Hindlimb muscle (tissue), 1 donor: ENCODE measurements at places on chromosomes 4 and X.

DNA sequence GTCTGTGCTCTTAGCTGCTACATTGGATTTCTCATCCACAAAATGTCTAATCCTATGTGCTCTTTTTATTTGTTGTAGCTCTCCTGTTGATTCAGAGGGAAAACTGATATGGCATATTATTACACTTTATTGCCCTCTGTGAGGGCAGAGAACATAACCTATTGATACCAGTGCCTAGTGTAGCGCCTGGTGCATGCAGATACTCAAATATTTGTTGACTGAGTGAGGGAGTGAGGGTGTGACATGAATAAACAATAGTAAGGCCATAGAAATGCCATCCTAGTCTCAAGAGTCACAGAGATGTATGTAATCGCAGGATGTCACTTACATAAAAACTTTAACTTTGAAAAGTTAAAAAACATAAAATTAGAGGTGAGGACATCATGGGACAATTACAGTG, 159.1 kb downstream of the SHROOM3 start:
- DNase-seq: no peak

GRCh38 chrX:41621222-41621723, 67.5 kb upstream of the GPR34 start:
- DNase-seq: no peak

- DNase-seq: no peak
Measured at GRCh38 chrX:33285550-33285949, 74.2 kb upstream of the DMD start.

GRCh38 chr4:163565226-163566135, 71.0 kb downstream of the TMA16 start:
- no peak for DNase-seq

GRCh38 chr4:111269439-111269838, 646.6 kb upstream of the PITX2 start:
- no peak for DNase-seq

GRCh38 chr4:176539091-176539784, 219.5 kb downstream of the SPCS3 start:
- no peak for DNase-seq

- DNase-seq: no peak
Measured at GRCh38 chrX:133171962-133172708, 46.0 kb downstream of the TFDP3 start.

DNA sequence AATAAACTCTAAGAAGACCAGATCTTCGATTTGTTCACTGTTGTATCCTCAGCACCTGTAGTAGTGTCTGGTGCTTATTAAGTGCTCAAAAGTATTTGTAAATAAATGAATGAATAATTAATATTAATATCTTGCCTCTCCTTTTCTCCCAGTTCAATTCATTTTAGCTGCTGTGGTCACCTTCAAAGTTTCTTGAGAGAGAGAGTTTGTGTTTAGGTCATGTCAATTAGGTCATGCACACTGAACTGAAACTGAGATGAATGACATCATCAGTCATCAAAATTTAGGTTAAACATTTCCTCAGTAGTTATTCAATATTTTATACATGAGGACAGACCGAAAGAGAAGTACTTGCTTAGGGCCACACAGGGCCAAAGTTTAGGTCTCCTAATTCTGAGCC, 73.5 kb downstream of the ANXA3 start:
- no peak for DNase-seq

DNA sequence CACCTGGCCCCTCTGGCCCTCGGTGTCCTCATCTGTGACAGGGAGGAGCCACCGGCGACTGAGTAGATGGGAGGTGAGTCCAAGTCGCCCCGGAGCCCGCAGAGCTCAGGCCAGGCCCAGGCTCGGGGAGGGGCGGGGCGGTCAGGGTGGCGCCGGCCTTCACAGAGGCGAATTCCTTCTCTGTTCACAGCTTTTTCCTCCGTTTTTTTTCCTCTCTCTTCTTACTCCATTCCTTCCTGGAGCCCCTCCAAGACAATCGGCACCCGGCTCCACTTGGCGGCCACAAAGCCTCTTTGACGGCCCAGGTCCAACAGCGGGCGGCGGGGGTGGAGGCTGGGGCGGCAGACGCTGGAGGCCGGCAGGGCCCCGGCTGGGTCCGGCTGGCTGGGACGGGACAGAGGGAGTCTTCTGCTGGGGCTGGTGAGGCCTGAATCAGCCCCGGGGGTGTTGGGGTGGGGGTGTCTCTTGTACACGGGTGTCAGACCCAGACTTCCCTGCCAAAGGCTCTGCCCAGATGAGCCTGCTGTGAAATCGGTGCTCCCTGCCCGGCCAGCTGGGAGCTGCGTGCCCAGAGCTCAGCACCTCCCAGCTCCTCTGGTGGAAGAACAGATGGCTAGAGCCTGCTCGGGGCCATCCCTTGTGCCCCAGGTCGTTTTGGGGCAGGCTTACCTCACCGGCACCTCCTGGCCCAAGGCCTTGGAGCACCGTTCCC, 22.6 kb downstream of the FGFRL1 start:
- DNase-seq: peak; percentile 76

GRCh38 chr4:108644237-108644636, 6.2 kb upstream of the OSTC start:
- DNase-seq: no peak

GRCh38 chr4:23889814-23890341, at the start of gene PPARGC1A:
PPARGC1A (minus strand) TSS chr4:23890047; CDS start chr4:23889957, 90 bp downstream.
- peak; percentile 54 for DNase-seq

GRCh38 chr4:163598028-163598427, 103.5 kb downstream of the TMA16 start:
- no peak for DNase-seq

DNA sequence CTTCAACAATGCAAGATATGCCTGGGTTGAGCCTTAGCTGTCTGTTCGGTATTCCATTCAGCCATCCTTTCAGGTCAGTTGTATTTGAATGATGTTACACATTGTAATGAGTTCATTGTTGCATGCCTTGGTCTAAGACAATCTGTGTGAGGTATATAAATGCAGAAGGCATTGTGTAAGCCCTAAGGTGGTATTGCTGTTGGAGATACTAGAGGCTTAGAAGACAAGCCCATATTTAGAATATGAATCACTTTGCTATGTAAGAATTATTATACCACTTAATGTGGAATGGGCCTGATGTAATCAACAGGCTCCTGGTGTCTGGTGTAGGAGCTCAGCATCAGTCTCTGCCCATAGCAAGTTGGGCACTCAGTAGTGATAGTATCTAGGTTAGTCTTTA, 473.4 kb upstream of the GNPDA2 start:
- DNase-seq: no peak

- DNase-seq: no peak
Measured at GRCh38 chr4:176762661-176763308, 29.9 kb downstream of the VEGFC start.

- no peak for DNase-seq
Measured at GRCh38 chrX:70331161-70331560, 41.3 kb downstream of the KIF4A start.

GRCh38 chrX:149205937-149206336, 299.2 kb downstream of the IDS start:
- no peak for DNase-seq
